ENCODE measurements at places on chromosomes 2 and 18.

GRCh38 chr2:85652056-85652455 lies 15.9 kb downstream of the SFTPB start:
- no peak for DNase-seq

DNA sequence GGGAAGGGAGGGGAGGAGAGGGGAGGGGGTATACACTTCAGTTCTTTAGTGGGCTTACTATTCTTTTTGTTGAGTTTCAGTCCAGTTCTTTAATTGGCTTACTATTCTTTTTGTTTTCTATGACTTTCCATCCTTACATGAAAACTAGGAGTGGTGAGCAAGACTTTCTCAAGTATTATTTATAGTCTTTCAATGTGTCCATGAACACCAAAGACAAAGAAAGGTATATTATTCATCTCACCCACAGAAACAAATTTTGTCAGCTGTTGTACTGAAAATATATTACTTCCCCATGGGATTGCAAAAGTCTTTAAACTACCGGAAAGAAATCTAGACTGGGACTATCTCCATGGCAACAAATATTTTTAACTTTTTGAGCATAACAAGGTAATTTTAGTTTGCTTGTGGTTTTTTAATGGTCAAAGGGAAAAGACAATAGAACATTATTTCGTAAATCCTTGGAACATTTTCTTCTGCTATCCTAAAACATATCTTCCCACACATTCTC lies 17.6 kb downstream of the ADAM17 start:
- DNase-seq = no peak

DNA sequence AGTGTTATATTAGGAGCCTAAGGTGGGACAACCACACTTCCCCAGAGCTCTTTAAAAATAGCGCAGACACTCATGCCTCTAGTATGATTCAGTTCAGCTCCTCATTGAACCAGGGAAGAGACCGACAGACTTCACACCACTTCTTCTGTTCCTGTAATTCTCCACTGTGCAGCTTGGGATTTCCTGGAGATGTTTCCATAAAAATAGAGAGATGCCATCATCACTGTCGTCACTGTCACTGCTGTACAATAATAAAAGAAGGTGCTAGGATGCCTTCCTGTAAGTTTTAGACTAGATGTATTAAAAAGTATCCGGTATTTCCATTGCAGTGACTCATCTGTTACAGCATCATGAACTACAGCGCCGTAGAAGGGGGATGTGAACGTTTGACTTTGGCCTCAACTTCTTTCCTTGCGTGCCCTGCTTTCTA lies 110.9 kb downstream of the FAM210A start:
- no peak for DNase-seq

GRCh38 chr2:26034637-26034992 lies 731 bp downstream of the RAB10 start:
- no peak for DNase-seq

DNA sequence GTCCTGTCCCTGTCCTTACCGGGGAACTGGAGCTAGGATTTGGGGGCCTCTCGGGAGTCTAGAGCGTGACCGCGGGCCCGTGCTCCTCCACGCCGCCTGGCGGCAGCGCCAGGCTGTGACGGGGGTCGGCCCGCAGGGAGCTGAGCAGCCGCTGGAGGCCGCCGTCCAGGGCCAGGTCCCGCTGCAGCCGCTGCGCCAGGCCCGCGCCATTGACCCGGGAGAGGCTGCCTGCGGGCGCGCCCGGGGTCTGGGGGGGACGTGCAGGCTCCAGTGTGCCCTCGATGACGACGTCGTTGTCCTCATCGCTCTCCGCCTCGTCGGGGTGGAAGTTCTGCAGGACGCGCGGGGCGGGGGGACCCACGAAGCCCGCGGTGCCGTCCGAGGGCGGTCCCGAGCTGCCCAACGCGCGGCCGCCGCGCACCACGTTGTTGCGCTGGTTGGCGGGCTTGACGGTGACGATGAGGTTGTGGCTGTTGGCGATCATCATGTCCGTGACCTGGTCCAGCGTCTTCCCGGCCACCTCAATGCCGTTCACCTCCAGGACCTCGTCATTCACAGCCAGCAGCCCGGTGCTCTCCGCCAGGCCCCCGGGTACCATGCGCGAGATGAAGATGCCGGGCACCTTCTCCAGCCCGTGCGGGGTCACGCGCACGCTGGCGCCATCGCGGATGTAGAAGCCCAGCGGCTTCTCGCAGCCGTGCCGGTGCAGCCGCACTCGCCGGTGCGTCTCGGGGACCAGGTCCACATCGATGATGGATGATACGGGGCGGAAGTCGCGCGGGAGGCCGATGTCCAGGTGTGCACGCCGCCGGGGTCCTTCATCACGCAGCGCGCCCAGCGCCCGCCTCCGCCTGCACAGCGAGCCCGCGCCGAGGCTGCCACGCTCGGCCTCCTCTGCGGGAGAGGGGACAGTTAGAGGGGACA lies 50.9 kb downstream of the ADNP2 start:
- DNase-seq = no peak

GRCh38 chr2:69012310-69013141 lies 453 bp upstream of the ANTXR1 start:
- peak; percentile 65 for DNase-seq

DNA sequence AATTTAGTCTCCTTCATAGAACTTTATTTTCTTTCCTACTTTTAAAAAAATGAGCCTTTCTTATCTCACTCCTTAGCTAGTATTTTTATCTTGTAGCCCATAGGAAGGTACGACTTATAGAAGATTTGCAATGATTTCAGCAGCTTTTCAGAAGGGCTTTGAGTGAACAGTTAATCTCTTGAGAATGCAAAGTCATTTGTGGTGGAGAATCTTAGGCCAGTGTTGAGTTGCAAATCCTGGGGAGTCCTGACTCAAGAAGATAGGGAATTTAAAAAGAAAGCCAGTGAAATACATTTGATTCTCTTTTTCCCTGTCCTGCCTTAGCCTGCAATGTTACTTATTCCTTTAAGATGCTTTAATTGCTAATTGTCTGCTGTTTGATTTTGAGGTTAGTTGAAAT lies 33.6 kb downstream of the LYPD6 start:
- no peak for DNase-seq

GRCh38 chr2:172759441-172759840 lies 23.8 kb downstream of the RAPGEF4 start:
- DNase-seq = no peak

GRCh38 chr2:137437386-137437785 lies 526.9 kb upstream of the HNMT start:
- no peak for DNase-seq

DNA sequence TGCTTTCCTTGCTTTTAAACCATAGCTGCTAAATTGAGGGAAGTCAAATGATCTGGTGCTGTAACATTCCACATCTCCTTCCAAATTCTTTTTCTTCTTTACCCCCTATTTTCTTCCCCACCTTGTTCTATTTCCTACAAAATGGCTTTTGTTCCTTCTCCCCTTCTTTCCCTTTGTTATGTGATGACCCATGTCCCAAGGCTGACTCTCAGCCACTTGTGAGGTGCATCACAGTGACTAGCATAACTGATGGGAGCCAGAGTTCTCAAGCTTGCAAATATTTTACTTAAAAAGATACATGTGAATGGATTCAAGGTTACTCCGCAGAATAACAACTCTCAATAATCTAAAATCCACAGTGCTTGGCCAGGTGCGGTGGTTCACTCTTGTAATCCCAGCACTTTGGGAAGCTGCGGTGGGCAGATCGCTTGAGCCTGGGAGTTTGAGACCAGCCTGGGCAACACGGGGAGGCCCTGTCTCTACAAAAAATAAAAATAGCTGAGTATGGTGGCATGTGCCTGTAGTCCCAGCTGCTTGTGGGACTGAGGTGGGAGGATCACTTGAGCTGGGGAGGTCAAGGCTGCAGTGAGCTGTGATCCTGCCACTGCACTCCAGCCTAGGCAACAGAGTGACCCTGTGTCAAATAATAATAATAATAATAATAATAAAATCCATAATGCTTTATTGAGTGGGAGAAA lies 100.1 kb upstream of the CERS6 start:
- no peak for DNase-seq

DNA sequence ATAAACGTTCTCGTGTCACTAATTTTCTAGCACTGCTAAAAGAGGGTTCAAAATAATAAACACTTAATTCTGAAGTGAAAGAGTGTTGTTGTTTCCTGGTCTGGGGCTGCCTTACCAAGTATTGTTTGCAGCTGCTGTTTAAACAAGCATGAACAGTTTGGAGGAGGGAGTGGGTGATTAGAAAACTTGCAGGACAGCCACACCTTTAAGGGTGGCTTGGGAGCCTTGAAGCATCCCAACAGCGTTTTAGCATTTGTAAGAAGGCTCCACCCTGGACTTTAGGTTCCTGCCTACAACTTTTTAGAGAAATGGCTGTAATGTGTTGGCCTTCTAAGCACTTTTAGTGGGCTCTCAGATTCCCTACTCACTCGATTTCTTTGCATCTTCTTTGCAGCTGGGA lies 371.6 kb downstream of the TGIF1 start:
- no peak for DNase-seq

- no peak for DNase-seq
Measured at GRCh38 chr18:10143596-10143995, 229.8 kb downstream of the VAPA start.

GRCh38 chr2:26735097-26735496 lies 29.0 kb upstream of the SLC35F6 start:
- no peak for DNase-seq

- no peak for DNase-seq
Measured at GRCh38 chr2:146417942-146418341, 1426.9 kb upstream of the ACVR2A start.

- peak; percentile 68 for DNase-seq
Measured at GRCh38 chr2:217510771-217511291, 492.0 kb downstream of the TNS1 start.

GRCh38 chr2:240557101-240557751 lies 562 bp downstream of the ANKMY1 start:
- DNase-seq = no peak

DNA sequence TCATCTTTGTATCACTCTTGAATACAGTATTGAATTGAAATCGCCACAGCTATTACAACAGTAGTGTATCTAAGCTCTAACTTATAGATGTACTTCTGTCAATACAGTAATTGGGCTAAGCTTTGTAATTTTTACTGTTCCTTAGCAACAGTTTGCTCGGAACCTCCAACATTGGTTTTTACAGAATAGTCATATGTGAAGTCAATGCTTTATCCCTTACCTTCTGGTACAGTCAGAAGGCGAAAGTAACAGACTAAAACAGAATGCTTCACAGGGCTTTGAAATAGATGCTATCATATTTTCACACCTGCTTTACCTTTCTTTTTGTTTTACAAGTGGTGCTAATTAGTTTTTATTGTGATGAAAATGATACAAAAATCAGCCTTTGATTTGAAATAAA lies 46.9 kb upstream of the CYP20A1 start:
- no peak for DNase-seq

DNA sequence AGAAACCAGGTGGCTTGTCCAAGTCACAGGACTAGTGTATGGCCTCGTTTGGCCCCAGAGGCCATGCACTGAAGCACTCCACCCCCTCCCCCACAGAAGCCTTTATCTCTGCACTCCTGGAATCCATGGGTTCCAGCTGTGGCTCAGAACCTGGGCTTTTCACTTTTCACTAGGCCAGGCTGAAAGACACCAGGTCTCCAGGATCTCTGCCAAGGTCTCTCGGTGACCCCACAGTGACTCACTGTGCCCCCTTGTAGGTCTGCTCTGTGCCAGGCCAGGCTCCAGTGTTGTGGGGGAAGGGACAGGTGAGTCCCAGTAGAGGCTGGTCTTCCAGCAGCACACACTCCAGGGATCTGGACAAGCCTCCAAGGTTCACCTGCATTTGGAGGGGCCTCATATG lies 31.0 kb upstream of the GLI2 start:
- DNase-seq = no peak

- no peak for DNase-seq
Measured at GRCh38 chr2:48347712-48348111, 182.2 kb upstream of the STON1 start.

DNA sequence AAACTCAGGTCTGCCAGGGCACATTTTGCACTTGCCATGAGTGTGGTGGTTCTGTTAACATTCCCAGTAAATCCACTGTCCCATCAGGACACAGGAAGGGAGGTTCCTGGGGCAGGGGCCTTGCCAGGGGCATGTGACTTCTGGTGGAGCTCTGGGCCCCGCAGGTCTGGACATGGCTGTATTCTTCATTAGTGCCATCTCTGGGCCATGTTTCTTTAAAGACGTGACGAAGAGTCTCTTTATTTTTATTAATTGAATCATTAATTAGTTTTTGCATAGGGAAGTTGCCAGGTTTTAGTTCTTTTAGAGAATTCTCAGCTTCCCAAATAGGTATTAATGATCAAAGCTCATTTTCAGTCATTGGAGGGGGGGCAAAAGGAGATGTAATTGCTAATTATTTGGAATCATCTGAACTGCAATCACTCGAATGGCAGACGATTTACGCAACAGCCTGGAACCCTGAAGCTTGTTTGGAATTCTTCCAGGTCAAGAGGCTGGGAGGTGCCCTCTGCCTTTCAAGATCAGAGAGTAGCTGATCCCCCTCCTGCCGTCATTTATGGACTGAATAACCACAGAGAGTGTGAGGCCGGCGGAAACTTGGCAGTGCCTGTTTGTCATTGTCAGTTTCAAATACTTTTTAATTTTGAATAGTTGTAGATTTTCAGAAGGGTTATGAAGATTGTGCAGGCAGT lies 106.2 kb downstream of the RTP5 start:
- no peak for DNase-seq

GRCh38 chr2:211159972-211160371 lies 603.6 kb downstream of the CPS1 start:
- DNase-seq = no peak

- DNase-seq = no peak
Measured at GRCh38 chr2:11040992-11041391, 114.3 kb upstream of the SLC66A3 start.

GRCh38 chr2:75545922-75546321 lies 14.8 kb downstream of the EVA1A start:
- no peak for DNase-seq

DNA sequence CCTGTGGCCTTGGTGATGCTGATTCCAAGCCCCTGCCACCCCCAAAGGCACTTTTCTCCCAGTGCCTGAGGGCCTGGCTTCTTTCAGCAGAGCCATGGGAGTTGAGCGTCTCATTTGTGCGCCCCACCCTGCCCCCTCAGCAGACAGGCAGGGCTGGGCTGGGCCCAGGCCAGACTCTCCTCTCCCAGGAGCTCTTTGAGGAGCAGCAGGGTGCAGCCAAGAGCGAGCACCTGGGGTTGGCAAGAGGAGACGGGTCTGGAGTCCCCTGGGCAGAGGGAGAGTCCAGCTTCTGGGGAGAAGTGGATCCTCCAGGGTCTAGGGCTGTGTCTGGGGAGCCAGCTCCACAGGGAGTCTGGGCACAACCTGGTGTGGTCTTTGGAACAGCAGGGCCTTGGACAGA lies 21.2 kb downstream of the NPPC start:
- DNase-seq = no peak

- DNase-seq = no peak
Measured at GRCh38 chr2:37325625-37326071, 1.0 kb upstream of the PRKD3 start.
